ENCODE measurements at places on chromosomes 12 and 14. TPM values are rescaled to one million over a fixed set of nuclear protein-coding genes. Genes with fewer than 3 reads are reported as not detected.

Gene MARK3
- total RNA-seq: 80.6 TPM

GRCh38 chr12:72982356-72982755 lies 710.2 kb downstream of the TRHDE start:
- DNase-seq: no peak

GRCh38 chr14:101482066-101482465 lies 79.2 kb upstream of the DIO3 start:
- no peak for DNase-seq

GRCh38 chr14:23559926-23560520 lies 4.0 kb downstream of the THTPA start:
- DNase-seq: no peak

DNA sequence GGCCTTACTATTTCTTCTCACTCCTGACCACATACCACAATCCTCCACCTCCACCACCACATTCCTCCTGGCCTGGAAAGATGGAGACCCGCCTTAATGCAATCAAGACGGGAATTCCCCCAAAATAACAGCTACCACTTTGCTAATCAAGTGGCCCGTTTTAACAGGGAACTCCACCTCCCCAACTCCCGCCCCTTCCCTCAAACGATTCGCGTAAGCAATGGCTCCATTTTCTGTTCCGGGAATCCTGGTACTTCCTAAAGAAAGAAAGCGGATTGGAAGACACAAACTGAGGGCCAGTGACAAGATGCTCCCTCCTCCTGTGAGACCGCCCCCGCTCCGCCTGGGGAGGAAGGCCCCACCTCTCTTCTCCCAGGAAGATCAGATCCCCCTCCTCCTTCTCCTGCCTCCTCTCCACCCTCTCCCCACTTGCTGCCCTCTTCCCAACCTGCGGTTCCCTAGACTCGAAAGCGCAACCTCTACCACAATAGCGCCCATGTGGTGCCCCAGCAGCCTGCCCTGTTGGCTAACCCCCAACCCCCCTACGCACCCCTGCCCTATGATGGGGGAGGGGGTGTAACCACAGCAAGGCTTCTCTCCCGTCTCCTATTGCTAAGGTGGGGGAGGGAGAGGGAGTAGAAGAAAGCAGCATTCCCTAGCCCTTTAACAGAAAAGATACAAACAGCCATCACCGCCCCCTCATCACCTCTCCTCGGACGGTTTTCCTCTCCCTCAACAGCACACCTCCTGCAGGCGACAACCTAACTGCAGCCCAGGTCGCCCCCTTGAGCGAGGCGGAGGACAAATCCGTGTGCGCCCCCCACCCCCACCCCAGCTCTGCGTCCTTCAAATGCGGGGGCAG lies 777 bp downstream of the ARF3 start:
- DNase-seq: no peak

Gene EIF2S1
- total RNA-seq: 132 TPM

DNA sequence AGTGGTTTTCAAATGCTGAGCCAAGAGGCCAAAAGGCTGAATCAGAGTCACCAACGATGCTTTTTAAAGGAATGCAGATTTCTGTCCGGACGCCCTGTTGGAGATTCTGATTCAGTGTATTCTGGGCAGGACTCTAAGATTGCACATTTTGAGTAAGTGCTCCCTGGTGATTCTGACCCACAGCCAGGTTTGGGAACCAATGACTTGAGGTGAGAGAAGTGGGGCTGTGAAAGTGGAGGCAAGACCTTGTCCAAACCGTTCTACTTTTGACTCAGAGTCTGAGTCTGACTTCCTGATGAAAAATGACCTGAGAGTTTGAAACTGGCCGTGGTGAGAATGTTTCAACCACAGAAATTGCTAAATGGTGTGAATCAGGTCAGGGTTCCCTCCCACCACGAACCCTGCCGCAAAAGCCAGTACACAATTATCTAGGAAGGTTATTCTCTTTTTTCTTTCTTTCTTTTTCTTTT lies 90.2 kb downstream of the NTN4 start:
- peak; percentile 6 for DNase-seq

GRCh38 chr12:132617822-132618682 lies 524 bp upstream of the P2RX2 start:
- DNase-seq: no peak

Gene TMEM30B
- 3.4 TPM for total RNA-seq

Gene CLEC2A
- not detected for total RNA-seq

Gene PKP2
- total RNA-seq: 0.12 TPM

GRCh38 chr12:40499856-40500255 lies 192.4 kb upstream of the CNTN1 start:
- DNase-seq: no peak

Gene GYS2
- total RNA-seq: not detected

GRCh38 chr12:105783983-105784947 lies 354.5 kb downstream of the NUAK1 start:
- DNase-seq: no peak
